ENCODE measurements at places on chromosomes 3 and 15. TPM values are rescaled to one million over a fixed set of nuclear protein-coding genes. Genes with fewer than 3 reads are reported as not detected.

BLM gene
- 11.6 TPM for total RNA-seq

SPATA12 gene
- not detected for total RNA-seq

- DNase-seq = no peak
Measured at GRCh38 chr3:160577093-160577492, 11.7 kb upstream of the KPNA4 start.

DNA sequence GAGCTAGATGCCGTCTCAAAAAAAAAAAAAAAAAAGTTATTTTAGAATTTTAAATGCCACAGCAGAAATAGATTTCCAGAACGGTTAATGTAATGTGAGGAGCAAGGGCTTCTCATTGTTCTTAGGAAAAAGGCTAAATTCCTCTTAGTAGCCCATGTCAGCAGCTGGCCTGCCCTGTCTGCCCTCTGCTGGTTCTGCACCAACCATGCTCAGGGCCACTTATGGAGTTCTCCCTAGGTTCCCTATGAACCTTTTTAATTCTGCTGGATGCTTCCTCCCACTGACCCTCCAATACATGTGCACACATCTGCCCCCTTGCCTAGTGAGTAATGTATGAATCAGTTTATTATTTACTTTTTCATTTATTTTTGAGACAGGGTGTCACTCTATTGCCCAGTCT, 32.2 kb upstream of the DPPA4 start:
- DNase-seq = no peak

- DNase-seq = peak; percentile 21
Measured at GRCh38 chr15:93428150-93428549, 339.1 kb upstream of the RGMA start.

Measured in gastrocnemius medialis (tissue), 4 donors.